ENCODE measurements at places on chromosomes 2 and 18. TPM values are rescaled to one million over a fixed set of nuclear protein-coding genes. Genes with fewer than 3 reads are reported as not detected.

Gene COL5A2
- polyA plus RNA-seq, result 13.3 TPM

Gene ASPRV1
- polyA plus RNA-seq, result 0.05 TPM

Gene SCTR
- polyA plus RNA-seq, result not detected

Gene ONECUT2
- polyA plus RNA-seq, result 0.01 TPM

Gene CRYGC
- polyA plus RNA-seq, result 0.23 TPM

Gene ADD2
- 0.06 TPM for polyA plus RNA-seq

- peak; percentile 51 for DNase-seq
These were observed 244.6 kb upstream of the RND3 start for GRCh38 chr2:150732064-150732463.

DNA sequence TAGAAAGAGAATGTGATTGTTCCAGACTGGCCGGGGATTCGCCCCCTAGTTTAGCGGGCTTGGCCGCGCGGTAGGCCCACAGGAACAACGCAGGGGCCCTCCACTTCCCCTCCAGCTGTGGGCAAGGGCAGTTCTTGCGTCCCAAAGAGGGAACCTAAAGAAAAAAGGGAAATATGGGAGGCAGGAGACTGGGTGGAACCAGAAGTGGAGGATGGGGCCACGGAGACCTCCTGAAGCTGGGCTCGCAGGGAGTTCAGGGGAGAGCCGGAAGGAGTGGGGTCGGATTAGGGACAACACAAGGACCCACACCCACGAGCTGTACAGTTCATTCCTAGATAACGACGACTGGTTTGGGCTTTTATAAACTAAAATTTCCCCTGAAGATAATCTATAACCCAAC is 18.2 kb downstream of the GNLY start:
- DNase-seq, result no peak

GRCh38 chr2:27024188-27024587 is 8.6 kb upstream of the TMEM214 start:
- DNase-seq, result no peak

GRCh38 chr18:13145636-13146190 is 72.8 kb upstream of the LDLRAD4 start:
- no peak for DNase-seq

DNA sequence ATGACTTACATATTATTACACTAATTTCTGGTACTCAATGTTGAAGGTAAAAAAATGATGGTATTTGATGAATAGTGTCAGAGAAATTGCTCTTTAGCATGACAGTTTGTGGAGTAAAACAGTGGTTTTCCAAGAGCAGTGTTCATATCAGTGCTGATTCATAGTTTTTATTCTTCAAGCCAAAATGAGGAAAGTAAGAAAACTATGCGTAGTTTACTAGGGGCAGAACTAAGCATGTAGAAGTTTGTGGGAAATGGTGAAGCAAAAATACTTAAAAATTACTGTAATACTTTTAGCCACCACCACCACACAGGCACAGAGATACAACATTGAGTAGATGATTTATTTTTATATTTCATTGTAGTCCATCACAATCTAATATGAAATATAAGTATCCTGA is 137.3 kb downstream of the ZNF804A start:
- DNase-seq, result no peak

- no peak for DNase-seq
These were observed 648.9 kb downstream of the TDRD15 start for GRCh38 chr2:21772624-21773023.

GRCh38 chr2:231699006-231699405 is 9.3 kb upstream of the PTMA start:
- no peak for DNase-seq
